HepG2 (cell line): ENCODE measurements at places on chromosomes 6 and 20. TPM values are rescaled to one million over a fixed set of nuclear protein-coding genes. Genes with fewer than 3 reads are reported as not detected.

GRCh38 chr6:24887545-24888140 lies 48.1 kb downstream of the RIPOR2 start:
- no peak for DNase-seq
- H3K27me3 ChIP-seq: peaks cover 2% of the 10 kb centered on the region; the same call in 1 of the 3 replicates
- no peaks in the 10 kb centered on the region for H3K4me1 ChIP-seq
- no peak overlapping the region for H3K4me3 ChIP-seq

- no peaks in the 10 kb centered on the region for H3K27me3 ChIP-seq
- no peaks in the 10 kb centered on the region for H3K4me1 ChIP-seq
- DNase-seq: no peak
Measured at GRCh38 chr6:91281901-91282300, 695.0 kb upstream of the MAP3K7 start.

DNA sequence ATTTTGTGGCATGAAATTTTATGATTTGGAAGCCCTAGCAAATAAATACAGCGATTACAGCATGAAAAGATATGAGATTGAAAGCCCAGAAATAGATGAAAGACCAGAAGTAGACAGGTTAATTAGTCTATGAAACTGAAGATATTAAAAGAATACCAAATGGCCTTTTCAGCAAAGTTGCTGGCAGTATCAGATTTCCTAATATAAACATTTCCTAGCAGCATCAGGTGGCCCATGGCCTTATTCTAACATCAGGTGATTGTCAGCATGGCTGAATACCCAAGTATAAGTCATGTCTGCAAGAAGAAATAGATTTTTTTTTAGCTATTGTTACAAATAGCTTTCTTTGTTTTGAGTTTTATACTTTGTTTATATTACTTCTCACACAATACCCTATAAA lies 93.2 kb downstream of the CLVS2 start:
- no peaks in the 10 kb centered on the region for H3K27me3 ChIP-seq
- DNase-seq: no peak
- H3K4me3 ChIP-seq: no peak overlapping the region

- H3K27ac ChIP-seq: no peak overlapping the region
- peaks cover 8% of the 10 kb centered on the region; the same call in 1 of the 3 replicates for H3K27me3 ChIP-seq
- no peak overlapping the region for H3K4me3 ChIP-seq
Measured at GRCh38 chr20:52959125-52959524, 13.0 kb upstream of the TSHZ2 start.

Gene CDH22
- not detected in 2 replicates for total RNA-seq

Gene GPR63
- total RNA-seq: 0.02 and 0.03 TPM in 2 replicates

DNA sequence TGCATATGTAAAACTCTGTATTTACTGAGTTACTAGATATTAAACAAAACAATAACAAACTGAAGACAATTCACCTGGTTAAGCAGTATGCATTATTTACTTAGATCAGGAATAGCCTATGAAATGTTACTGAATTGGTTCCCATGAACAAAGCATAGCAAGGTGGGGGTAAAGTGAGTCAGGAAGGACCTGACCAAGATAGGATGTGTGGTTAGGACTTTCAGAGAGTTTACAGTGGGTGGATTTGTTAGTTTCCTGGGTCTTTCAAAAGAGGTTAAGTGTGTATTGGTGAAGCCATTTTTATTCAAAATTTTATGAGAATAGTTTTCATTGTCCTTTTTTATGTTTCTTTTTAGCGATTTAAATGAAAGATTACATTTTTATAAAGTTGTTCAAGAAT lies 32.9 kb downstream of the TBPL1 start:
- no peak overlapping the region for H3K4me3 ChIP-seq
- H3K27me3 ChIP-seq: no peaks in the 10 kb centered on the region
- no peak overlapping the region for H3K27ac ChIP-seq
- H3K4me1 ChIP-seq: peaks cover 4% of the 10 kb centered on the region; the same call in 1 of the 2 replicates

Gene LIN28B
- 56.8 and 100 TPM in 2 replicates for total RNA-seq

Gene SLPI
- total RNA-seq: not detected in 2 replicates
